ENCODE measurements at places on chromosomes 3 and 15. TPM values are rescaled to one million over a fixed set of nuclear protein-coding genes. Genes with fewer than 3 reads are reported as not detected.

Gene POLG
- total RNA-seq: 144 TPM

Gene SH3BP5
- total RNA-seq: 60.5 TPM

Gene KIF15
- total RNA-seq: 2.4 TPM

Gene IL17RD
- total RNA-seq: not detected

Gene SLC28A2
- total RNA-seq: not detected

Gene DPPA4
- 4.0 TPM for total RNA-seq

Gene NR2E3
- not detected for total RNA-seq

Gene GRK7
- total RNA-seq: not detected

Gene CRTAP
- total RNA-seq: 36.6 TPM

Gene PRSS50
- not detected for total RNA-seq

Gene PROK2
- not detected for total RNA-seq

Gene COX5A
- 159 TPM for total RNA-seq

Gene LMAN1L
- 2.2 TPM for total RNA-seq

Gene RBP2
- not detected for total RNA-seq

Gene ACVR2B
- total RNA-seq: 1.4 TPM

Gene SNX33
- total RNA-seq: 0.22 TPM

Gene CGNL1
- 0.11 TPM for total RNA-seq

Gene GABRA5
- not detected for total RNA-seq

Gene ALDH1L1
- not detected for total RNA-seq

Gene CALML4
- total RNA-seq: 5.0 TPM

Gene SLC6A1
- not detected for total RNA-seq

Gene ASB14
- not detected for total RNA-seq

Gene MYL3
- not detected for total RNA-seq

Gene IL16
- total RNA-seq: 206 TPM

Gene FOXB1
- not detected for total RNA-seq

Gene PLXND1
- 3.7 TPM for total RNA-seq

Gene PLSCR2
- total RNA-seq: not detected

Gene TMCO5A
- not detected for total RNA-seq

Gene ESYT3
- not detected for total RNA-seq

Gene SAMD7
- total RNA-seq: not detected

Gene ATP10A
- total RNA-seq: not detected

Gene LPP
- total RNA-seq: 49.5 TPM

Measured in activated B cell treated with CpG ODN at 0.5 μM for 24 hours (primary cell).